ENCODE measurements at places on chromosomes 1 and 21.

- DNase-seq = no peak
Measured at GRCh38 chr1:112460615-112461014, 48.1 kb upstream of the WNT2B start.

DNA sequence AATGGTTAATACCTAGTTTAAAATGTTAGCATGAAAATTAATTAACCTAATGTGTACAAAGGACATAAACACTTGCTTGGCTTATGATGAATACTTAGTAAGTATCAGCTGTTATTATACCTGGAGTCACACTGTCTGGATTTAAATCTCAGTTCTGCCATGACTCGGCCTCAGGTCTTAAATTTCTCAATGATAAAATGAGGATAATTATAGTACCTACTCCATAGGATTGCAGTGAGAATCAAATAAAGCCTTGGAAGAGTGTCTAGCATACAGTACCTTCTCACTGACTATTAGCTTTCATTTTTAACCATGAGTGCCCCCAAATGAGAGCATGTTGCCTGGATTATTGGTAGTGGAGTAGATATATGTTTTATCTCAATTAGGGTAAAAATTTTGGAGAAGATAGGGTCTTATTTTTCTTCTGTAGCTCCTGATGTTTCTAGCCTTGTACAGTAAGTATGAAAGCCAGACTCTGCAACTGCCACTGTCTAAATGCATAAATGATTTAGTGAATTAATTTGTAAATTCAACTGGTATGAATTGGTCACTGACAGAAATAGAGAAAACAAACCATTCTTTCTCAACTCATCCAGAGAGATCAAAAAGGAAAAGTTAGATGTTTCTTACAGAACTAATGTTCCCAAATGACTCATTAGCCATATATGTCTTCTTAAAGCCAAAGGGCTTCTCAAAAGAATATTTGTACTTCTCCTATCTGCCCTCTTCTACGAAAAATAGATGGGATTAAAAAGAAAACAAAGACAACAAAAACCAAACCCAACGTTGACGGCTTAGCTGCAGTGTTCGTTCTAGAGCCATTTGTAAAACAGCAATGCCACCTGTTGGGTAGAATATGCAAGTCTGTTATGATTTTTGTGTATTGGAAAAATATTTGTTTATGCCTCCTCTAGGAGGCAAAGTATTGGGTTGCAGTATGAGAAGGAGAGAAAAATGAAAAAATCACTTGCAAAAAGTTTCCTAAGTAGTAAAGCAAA is 53.8 kb upstream of the MROH9 start:
- no peak for DNase-seq

- no peak for DNase-seq
Measured at GRCh38 chr1:16120940-16121410, 34.9 kb downstream of the EPHA2 start.

GRCh38 chr1:32757213-32757895 is 54.8 kb upstream of the SYNC start:
- no peak for DNase-seq

DNA sequence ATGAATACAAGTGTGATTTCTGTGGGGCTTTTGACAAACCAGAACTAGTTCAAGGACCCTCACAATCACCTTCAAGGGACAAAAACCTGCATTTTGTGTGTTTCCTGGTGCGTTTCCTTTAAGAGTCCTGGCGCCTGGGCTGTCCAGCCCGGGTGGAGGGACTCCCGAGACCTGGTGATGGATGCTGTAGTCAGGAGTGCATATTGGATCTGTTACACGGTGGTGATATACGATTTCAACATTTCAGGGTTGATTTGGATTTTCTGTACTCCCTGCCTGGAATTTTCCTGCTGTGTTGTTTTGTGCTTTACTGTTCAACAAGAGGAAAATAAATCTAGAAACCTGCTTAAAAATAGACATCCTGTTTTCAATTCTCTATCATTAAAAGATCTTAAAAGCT is 162.0 kb downstream of the KIF26B start:
- DNase-seq = no peak

- no peak for DNase-seq
Measured at GRCh38 chr1:37181425-37181824, 147.1 kb upstream of the GRIK3 start.

DNA sequence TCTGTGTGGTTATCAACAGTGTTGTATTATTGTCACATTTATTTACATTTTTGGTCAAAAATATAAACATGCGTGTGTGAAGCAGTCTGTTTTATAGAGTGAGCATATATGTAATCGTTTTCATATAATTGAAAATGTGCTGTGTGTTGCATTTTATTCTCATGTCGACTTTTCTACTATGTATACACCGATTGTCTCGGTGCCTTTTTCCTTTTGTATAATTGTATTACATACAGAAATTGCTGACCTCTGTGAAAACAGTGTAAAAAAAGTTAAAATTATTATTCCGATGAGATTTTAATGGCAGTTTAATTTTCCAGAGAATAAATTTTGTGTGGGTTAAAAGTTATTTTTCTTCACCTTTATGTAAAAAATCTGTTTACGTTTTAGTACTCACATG is 62.4 kb upstream of the SERTAD4 start:
- no peak for DNase-seq

DNA sequence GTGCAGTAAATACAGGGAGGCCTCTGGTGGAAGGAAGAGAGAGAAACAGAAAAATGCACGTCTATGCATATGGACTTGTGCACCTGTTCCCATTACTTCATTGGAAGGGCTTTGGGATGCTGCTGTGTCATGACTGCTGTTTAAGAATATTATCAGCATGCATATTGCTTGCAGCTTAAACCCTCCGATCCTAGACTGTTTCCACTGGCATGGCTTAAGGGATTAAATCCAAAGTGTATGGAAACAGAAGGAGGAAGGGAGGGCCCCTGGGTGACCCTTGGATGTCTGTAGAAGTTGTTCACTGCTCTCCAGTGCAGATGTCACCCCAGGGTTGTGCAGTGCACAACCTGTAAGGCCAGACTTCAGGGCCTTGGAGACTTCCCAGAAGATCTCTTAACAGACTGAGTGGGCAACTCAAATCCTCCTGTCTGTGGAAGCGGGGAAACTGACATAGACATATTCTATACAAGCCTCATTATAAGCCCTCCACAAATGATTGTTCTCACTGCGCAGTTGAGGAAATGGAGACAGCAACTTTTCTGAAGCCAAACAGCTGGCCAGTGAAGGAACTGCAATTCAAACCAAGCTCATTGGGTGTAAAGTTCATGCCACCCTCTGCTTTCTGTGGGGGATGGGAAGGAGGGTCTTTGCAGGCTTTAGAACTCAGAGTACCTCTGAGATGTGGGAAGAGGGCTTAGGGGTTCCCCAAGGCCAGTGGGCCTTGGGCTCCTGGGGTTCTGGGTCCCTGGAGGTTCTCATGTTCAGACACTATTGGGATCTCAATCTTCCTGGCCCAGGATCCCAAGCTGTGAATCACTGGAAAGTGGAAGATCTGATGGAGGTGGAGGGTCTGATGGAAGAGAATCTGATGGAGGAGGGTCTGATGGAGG is 73.8 kb downstream of the UMODL1 start:
- DNase-seq = no peak
